Mononuclear cell (primary cell): ENCODE measurements at places on chromosomes 1 and 21. TPM values are rescaled to one million over a fixed set of nuclear protein-coding genes. Genes with fewer than 3 reads are reported as not detected.

PIK3C2B gene
- 18.1 TPM for total RNA-seq

MSH4 gene
- total RNA-seq = 0.31 TPM

EPHB2 gene
- total RNA-seq = 1.0 TPM

FMOD gene
- not detected for total RNA-seq

CELA2A gene
- not detected for total RNA-seq

MAP10 gene
- total RNA-seq = 1.0 TPM

SLX9 gene
- 5.2 TPM for total RNA-seq

DCST1 gene
- 0.21 TPM for total RNA-seq

ECM1 gene
- total RNA-seq = 0.21 TPM

CHRM3 gene
- total RNA-seq = 0.10 TPM

TFF3 gene
- not detected for total RNA-seq

SEMA6C gene
- total RNA-seq = 0.52 TPM

GJB4 gene
- not detected for total RNA-seq

OR13G1 gene
- total RNA-seq = 0.21 TPM

OMA1 gene
- total RNA-seq = 80.9 TPM

OPRD1 gene
- total RNA-seq = not detected

KIRREL1 gene
- total RNA-seq = under 0.01 TPM

TNFRSF18 gene
- 1.2 TPM for total RNA-seq
